ENCODE measurements at places on chromosomes 7 and 10.
A peak's percentile ranks its signal among the peaks of the same experiment; 100 is the strongest.

DNA sequence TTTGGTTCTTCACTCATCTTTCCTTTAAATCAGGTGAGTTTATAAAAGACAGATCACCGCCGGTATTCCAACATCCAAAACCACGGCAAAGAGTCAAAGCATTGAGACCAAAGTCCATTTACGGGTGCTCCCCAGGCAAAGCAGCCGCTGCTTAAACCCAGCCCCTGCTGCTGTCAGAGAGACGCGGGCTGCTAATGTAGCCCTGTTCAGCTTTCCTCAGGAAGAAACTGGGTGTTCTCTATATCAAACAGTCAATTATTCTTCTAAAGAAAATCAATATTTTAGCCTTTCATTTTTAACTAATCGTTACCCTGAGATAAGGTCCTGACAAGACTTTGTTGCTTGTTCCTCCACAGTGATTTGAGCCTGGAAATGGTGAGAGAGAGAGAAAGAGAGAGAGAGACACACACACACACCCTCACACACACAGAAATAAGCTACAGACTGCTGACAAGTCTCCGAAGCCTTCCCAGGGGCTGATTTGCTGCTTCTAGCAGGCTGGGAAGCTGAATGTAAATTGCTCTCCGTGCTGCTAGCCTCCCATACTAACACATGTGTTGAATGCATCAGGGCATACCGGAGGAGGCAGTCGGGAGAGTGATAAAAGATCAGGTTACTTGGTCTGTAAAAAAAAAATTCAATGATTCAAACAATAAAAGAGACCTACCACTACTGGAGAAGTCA, 183.0 kb upstream of the ANK3 start:
- DNase-seq, result peak; percentile 53

DNA sequence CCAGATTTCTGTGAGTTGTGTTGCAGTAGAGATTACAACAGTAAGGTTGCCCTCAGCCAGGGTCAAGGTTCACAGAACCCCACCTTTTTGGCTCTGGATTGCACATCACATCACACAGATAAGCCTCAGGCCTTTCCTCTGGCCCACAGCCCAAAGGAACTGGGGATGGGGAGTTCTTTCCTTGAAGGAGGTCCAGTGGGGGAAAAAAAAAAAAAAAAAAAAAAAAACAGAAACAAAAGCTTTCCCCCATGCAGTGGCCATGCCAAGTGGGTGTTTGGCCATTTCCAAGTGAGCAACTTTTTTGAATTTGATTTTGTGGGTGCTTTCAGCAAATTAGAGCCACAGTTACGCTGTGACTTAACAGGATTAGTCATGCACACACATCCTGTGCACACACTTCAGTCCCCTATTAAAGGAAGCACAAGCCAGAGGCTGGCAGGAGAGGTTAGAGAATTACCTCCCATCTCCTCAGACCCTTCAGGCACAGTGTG, 79.3 kb upstream of the NANOS1 start:
- no peak for DNase-seq

DNA sequence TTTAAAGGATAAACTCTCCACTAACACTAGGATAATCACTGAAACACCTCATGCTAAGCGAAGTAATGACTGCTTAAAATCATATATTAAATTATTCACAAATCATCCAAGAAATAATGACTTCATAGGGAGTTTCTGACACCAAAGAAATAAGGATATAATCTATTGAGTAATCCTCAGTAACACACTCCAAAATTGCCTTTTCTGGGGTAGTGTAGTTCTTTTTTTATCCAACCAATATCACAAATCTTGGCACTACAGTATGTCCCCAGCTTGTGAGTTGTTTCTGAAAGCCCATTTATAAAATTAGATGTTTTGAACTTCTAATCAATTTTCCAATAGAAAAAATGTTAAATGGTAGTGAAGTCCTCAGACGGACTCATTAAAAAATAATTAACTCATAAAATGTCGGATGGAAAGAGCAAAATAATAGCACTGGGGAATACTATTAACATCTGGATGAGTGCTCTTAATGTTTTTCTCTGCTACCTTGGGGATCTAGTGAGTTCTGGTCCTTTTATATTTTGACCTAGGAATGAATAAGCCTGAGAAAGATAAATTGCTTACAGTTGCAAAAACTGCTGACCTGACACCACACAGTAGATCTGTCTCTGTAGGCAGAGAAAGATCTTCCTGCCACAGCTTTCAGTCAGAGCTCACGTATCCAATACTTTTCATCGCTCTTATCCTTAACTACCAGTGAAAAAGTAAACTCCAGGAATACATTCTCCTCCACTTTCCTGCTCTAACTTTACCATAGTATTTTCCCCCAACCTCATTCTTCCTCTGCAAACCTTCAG, 618.5 kb upstream of the ANKRD30A start:
- DNase-seq, result no peak

- no peak for DNase-seq
Observed at GRCh38 chr7:94974423-94974822, 67.0 kb downstream of the PPP1R9A start.

DNA sequence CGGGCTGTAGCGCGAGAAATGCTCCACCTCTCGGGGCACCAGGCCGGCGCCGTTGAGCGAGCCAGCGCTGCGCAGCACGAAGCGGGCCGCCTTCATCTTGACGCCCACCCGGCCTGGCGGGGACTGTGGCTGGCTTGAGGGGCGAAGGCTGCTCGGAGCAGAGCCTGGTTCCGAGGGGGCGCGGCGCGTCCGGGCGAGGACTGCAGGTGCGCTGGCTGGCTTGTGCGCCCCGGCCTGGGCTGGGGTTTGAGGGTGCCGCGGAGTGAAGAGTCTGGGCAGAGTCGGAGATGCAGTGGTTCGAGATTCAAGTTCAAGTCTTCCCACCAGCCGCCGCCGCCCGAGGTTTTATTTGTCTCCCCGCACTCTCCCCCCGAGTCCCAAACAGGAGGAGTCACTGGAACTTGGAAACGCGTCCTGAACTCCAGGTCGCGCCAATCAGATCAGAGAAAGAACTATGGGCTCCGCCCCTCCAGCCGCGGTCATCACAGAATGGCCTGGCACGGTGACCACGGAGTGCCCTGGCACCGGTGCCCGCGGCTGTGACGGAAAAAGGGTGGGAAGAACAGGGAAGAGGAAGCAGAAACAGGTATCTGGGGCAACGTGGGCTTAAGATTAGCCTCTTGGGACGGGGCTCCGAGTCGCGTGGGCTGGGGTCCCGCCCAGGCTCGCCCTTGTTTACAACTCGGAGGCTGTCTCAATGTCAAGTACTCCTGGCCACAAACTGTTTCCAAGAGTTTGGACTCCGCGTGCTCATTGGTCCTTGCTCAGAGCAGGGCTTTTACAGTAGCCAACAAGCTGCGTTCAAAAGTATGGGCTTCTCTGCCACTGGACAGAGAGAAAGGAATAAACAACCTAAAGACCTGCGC, at the start of gene PDK4:
PDK4 (minus strand) TSS at position 319 of the 866 bp plus-strand sequence; CDS start at position 96, 223 bp downstream.
- peak; percentile 86 for DNase-seq

All from right lung (tissue), 10 donors.